NCI-H1105 (cell line): ENCODE measurements at places on chromosomes 1 and 21.

GRCh38 chr1:33610391-33610790 is 137.9 kb downstream of the ZSCAN20 start:
- no peak for DNase-seq

- DNase-seq = no peak
These were observed 22.2 kb upstream of the GPR25 start for GRCh38 chr1:200850554-200850953.

DNA sequence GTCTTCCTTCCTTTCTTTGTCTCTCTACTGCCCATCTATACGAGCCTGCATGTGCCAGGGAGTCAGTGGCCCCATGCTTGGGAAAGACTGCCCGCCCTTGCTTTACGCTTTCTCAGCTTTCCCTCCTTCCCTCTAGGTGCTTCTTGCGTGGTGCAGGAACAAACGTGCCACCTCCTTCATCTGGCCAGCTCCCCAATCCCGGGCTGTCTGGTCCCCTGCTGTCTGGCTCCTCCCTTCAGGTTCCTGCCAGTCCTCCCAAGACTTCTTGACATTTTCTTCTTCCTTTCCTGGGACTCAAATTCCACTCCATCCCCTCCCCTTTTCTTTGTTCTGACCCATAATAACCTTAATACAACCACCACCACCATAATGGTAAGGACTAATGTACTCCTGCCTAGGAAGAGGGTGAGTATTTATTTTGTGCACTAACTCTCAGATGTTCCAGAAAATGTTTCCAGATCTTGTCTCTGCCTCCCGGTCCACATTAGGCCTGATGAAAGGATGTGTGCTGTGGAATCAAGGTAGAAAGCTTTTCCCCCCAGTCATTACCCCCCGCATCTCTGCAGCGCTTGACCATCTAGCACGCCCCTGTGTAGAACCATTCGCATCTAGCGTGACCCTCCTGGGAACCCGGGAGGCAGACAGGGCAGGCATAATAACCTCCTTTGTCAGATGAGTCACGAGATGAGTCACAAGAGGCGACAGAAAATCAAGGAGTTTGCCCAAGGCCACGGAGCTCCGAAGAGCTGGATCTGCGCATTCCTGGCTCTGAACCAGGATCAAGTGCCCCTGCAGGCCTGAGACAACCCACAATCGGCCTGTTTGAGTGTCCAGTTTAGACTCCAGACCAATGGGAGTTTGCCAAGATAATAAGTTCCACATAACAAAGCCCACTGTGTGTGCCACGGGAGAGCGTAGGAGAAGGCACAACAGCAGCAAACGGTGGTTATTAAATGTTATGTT is 60.1 kb upstream of the NEK2 start:
- no peak for DNase-seq

DNA sequence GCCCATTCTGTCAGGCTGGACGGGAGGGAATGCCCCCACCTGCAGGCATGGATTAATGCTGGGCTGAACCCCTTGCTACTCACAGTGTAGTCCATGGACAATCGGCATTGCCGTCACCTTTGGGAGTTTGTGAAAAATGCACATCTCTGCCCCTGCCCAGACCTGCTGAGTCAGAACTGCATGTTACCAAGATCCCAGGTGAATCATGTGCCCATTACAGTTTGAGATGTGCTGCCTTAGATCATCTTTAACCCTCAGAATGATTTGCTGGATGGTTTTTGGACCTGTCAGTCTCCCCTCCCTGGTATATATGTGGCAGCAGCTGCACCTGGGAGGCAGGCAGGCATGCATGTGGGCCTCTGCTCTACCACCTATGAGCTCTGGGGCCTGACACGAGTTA is 15.0 kb downstream of the HTR6 start:
- no peak for DNase-seq

GRCh38 chr1:89566761-89567174 is 42.1 kb downstream of the LRRC8B start:
- DNase-seq = no peak

DNA sequence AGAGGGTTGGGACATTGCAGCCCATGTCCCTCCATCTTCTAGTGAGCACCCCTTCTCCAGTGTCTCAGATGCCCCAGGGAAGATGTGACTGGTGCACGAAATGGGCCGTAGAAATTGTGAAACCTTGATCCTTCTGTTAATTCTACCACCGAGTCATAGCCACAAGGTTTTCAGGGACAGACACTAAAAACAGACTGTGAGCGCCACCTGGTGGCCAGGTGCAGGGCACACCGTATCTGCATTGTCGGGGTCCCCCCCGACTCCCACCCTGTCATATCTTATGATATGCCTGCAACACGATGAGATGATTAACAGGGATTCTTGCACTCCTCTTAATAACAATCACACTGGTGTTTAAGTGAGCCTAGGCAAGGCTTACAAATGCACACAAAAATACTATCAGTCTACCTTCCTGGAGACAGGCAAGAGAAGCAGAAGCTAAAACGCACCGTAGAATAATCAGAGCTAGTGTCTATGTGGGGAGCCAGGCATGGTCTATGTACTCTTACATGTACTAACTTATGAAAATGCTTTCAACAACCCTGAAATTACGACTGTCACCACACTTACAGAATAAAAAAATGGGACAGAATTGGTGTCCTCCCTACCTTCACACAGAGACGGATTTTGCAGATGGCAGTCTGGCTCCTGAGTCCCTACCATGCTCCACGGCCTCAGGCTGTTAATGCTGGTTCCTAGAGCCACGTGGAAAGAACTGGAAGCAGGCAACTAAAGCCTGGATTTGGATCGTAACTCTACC is 57.9 kb downstream of the FHAD1 start:
- peak; percentile 55 for DNase-seq

- DNase-seq = no peak
These were observed 4.7 kb downstream of the PTPRU start for GRCh38 chr1:29240986-29241385.

- DNase-seq = peak; percentile 71
These were observed 43.0 kb upstream of the TARDBP start for GRCh38 chr1:10969267-10969970.

GRCh38 chr1:182786223-182786994 is 3.2 kb upstream of the NPL start:
- DNase-seq = peak; percentile 36

DNA sequence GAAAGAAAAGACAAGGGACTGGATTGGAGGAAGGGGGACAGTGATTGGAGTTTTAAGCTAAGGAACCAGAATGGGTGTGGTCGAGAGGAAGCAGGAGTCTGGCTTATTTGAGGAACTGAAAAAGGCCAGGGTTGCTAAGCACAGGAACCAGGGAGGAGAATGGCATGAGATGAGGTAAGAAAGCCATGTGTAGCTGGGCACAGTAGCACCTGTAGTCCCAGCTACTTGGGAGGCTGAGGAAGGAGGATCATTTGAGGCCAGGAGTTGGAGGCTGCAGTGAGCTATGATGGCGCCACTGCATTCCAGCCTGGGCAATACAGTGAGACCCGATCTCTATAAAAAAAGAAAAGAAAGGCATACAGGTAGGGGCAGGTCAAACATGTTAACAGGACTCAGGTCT is 8.1 kb upstream of the KHDRBS1 start:
- no peak for DNase-seq

- no peak for DNase-seq
These were observed 70.2 kb downstream of the UCK2 start for GRCh38 chr1:165897326-165898303.

- DNase-seq = no peak
These were observed 19.5 kb downstream of the SZRD1 start for GRCh38 chr1:16386454-16387113.

DNA sequence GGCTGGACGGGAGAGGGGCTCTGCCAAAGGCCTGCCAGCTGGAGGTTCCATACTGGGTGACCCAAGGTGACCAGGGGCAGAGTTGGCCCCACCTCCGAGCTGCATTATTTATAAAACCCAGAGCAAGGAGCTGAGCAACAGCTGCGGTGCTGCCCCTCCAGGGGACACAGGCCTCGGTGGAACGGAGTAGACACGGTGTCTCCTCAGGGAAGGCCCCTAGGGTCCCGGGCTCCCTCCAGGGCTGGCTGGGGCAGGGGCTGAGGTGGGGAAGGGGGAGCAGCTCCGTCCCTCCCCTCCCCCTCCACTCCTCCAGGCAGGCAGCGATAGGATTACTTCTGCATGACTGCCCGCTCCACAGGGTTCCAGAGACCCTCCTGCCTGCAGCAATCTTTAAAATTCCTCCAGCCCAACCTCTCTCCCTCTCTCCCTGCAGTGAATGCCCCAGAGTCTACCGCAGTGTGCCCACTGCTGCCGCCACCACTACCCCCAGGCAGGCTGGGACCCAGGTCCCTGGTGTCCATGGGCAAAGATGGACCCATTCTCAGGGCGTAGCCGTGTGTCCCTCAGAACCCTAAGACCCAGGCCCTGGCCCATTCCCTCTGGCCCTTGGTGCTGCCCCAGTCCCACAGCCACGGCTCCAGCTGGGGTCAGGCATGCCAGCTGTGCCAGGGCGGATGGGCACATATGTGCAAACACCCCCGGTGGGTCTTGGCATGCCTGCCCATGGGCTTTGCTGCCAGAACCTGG is 10.8 kb downstream of the AHDC1 start:
- DNase-seq = no peak

- DNase-seq = no peak
These were observed 22.1 kb downstream of the IFFO2 start for GRCh38 chr1:18934205-18935000.

DNA sequence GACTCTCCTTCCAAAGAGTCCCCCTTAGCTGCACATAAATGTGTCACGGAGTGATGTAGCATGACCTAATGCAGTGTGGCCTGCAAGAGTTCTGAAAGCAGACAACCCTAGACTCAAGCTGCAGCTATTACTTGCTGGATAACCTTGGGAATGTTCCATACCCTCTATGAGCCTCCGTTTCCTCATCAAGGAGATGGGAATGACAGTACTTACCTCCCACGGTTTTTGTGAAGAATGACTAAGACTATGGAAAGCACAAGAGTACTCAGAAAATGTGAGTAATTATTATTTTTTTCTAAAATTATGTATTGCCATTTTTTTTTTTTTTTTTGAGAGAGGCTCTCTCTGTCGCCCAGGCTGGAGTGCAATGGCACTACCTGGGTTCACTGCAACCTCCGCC is 3.0 kb downstream of the TTC39A start:
- DNase-seq = no peak

DNA sequence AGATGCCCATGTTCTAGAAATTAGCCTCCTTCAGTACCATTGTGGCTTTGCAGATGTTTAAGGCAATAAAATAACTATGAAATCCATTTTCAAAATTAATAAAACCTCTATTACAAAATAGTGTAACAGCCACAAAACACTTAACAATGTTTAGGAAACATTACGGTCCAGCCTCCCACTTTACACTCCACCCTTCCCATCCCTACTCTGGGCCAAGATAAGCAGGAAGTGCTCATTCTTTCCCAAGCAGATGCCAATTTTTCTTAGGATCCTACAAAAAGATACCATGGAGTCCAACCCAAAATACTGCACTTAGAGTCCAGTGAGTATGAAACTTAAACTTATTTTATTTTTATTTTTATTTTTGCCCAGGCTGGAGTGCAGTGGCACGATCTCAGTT is 150.8 kb downstream of the NR5A2 start:
- no peak for DNase-seq

DNA sequence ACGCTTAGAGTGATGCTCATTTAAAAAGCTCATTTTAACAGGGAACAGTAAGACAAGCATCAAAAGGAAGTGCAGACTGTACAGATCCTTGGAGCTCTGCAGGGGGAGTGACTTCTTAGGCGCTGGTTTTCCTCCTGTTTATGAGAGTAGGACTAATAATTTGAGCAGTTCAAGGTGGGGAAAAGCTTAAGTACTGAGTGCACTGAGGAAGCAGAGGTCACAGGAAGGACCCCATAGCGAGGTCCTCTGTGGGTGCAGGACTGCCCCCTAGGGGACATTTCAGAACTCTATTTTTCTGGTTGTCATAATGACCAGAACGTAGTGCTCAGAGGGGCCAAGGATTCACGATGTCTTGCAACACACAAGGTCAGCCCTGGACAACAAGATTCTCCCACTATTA is 112.1 kb downstream of the HLCS start:
- peak; percentile 44 for DNase-seq

GRCh38 chr1:17527036-17527914 is 12.2 kb upstream of the ARHGEF10L start:
- DNase-seq = no peak

- DNase-seq = no peak
These were observed 216.6 kb upstream of the CSF3R start for GRCh38 chr1:36699113-36699911.

- DNase-seq = no peak
These were observed 3.4 kb upstream of the FAM131C start for GRCh38 chr1:16076865-16077238.

GRCh38 chr1:55195521-55196233 is 19.5 kb downstream of the USP24 start:
- no peak for DNase-seq

DNA sequence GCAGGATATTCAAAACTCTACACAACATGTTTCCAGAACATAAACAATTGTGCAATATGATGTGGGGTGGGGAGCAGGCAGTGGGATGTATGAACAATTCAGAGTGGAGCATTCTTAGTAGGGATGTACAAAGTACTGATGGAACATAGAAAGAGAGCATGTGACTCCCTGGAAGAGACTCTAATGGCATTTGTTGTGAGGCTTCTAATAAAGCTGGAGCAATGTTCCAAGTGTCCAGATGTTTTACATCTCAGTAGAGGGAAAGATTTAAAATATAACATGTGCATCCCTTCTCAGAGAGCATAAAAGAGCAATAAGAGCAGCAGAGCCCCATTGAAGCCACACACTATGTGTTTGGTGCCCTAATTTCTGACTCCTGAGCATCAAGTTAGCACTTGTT is 116.5 kb downstream of the BRINP2 start:
- DNase-seq = no peak

DNA sequence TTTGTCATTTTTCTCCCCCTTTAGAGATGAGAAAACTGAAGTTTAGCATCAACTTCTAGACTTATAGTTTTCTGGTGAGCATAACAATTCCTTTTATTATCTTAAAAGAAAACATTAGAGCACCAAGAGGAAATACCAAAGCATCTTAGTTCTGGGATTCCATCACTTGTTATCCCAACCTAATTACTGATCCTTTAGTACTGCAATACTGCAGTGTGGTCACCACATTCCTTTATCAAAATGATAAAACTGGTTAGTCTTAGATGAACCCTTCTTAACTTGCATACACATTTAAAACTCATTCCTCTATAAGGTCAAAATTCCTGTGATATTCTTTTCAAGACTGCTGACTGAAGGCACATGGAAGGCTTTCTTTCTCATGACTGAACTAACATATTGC is 23.1 kb downstream of the SOD1 start:
- DNase-seq = no peak

DNA sequence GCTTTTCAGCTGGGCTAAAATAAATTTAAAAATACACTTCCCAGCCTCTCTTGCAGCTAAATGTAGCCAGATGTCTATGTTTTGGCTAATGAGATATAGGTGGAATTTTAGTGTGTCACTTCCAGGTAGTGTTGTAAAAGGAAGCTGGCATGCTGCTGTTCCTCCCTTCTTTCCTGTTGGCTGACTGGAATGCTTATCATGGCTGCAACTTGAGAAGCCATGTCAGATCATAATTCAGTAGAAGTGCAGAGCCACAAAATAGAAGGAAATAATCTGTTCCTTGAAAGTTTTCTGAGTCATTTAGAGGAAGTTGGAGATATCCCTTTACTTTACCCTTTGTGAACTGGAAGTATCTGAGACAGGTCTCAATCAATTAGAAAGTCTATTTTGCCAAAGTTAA is 10.9 kb upstream of the RBM15 start:
- DNase-seq = no peak

- DNase-seq = no peak
These were observed 248.4 kb downstream of the HHIPL2 start for GRCh38 chr1:222299524-222299923.

GRCh38 chr21:34692458-34693020 is 23.7 kb downstream of the CLIC6 start:
- DNase-seq = no peak

GRCh38 chr1:87497380-87498203 is 168.9 kb downstream of the LMO4 start:
- no peak for DNase-seq
